ENCODE measurements at places on chromosomes 1 and 21.

- no peak for DNase-seq
Measured at GRCh38 chr21:44323591-44323990, 15.6 kb downstream of the CFAP410 start.

GRCh38 chr1:115807723-115808122 is 33.2 kb downstream of the NHLH2 start:
- DNase-seq = peak; percentile 56

GRCh38 chr21:38459490-38459889 is 38.8 kb downstream of the ERG start:
- DNase-seq = no peak

DNA sequence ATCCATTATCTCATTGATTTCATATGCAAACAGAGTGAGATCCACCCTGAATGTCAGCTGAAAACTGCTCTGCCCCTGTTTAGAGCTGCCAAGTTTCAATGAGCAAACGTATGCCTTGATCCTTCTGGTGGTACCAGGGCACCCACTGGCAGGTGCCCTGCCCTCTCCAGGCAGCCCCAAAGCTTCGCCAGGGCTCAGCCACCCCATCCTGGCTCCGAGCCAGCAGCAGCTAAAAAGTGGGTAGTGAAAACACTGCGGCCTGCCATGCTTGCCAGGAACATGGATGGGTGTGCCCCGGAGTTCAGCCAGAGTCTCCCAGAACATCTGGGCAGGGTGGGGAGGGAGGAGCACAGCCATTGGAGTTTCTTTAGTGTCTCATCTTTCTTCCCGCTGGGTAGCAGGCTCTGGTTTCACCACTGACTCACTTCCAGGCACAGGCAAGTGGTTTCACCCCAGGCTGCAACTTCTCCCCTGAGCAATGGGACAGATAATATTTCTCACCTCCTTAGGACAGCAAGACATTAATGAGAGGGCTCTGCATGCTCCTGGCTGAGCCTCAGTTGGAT is 8.1 kb upstream of the LMX1A start:
- peak; percentile 76 for DNase-seq

GRCh38 chr1:25356848-25357247 is 18.7 kb downstream of the TMEM50A start:
- DNase-seq = no peak

DNA sequence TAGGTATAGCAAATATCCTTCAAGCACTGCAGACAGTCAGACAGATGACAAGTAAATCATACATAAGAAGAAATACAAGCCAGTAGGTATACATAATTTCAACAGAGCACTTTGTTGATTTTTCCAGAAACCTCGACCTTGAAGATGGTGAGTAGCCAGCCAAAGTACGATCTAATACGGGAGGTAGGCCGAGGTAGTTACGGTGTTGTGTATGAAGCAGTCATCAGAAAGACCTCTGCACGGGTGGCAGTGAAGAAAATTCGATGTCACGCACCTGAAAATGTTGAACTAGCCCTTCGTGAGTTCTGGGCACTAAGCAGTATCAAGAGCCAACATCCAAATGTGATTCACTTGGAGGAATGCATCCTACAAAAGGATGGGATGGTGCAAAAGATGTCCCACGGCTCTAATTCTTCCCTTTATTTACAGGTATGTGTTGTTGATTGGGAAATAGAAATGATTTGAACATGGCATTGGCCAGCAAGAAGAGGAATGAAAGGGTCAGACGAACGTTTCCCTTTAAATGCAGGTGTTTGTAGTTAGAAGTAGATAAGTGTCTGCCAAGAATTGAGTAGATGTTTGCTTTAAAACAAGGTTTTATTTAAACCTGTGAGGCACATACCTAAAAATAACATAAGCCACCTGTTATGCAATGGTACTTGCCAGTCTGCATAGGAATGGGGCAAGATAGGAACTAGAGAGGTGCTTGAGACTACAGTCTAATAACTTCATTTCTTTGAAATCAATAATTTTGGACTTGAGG is 2.7 kb downstream of the PDIK1L start:
- no peak for DNase-seq

- no peak for DNase-seq
Measured at GRCh38 chr1:103517380-103518047, 8.0 kb upstream of the RNPC3 start.

DNA sequence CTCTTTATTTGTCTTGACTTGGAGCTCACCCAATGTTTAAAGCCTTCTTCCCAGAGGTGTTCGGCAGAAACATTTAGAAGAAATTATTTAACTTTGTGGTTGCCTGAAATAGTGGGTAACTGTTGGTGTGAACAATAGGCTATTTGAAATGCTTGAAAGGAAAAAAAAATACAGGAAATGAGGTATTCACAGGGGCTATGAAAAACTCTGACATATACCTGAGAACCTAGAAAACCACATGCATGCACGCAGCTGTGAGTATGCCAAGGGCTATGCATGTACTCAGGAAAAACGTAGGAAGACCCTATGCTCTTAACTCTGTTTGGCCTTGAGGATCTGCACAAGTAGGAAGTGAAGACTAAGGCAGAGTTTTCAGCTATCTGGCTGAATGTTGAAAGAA is 16.4 kb upstream of the RNF186 start:
- DNase-seq = no peak

GRCh38 chr1:196873385-196873784 is 14.5 kb upstream of the CFHR4 start:
- no peak for DNase-seq

DNA sequence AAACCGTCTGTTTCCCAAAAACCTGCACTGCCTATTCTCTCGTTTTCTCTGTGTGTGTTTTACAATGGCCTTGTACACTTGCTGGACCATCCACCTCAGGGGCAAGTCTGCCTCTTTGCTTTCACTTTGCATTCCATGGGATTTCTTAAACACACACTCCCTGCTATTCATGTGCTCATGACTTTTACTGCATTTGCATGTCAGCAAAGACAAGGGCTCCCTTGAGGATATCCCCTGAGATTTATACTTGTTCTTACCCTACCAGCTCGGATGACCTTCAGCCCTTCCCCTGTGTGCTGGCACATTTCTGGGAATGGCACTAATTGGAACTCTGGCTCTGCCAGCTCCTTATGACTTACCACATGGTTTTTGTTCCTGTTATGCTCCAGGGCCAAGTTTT is 386.9 kb downstream of the AMY1C start:
- no peak for DNase-seq

DNA sequence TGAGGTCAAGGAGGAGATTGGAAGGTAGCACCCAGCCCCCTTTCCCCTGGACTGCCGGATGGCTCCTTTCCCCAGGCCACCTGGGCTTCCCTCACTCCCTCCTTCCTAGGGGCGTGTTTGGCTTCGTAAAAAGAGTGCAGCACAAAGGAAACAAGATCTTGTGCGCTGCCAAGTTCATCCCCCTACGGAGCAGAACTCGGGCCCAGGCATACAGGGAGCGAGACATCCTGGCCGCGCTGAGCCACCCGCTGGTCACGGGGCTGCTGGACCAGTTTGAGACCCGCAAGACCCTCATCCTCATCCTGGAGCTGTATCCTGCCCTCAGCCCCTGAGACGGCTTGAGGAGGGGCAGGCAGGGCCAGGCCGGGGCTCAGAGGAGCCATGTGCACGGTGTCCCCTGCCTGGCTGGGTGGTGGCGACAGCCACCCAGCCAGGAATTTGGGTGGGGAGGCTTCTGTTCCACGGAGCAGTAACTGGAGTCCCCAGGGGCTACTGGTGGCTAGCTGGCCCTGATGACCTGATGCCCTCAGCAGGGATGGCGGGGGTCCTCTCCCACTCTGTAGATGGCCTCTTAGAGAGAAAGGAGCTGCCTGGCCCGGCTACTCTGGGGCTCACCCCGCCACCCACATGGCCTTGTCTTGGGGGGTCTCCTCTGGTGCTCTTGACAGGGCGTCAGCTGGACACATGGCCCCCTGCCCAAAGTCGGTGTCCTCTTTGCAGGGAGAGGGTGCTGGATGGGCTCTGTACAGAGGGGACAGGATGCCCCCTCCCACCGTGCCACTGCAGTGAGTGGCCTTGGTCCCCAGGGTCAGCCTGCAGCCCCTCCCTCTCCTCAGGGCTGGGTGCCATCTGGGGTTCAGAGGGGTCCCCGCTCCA is 39.5 kb downstream of the TRIM11 start:
- no peak for DNase-seq

- no peak for DNase-seq
Measured at GRCh38 chr1:23553231-23554126, 5.8 kb downstream of the ID3 start.

- DNase-seq = no peak
Measured at GRCh38 chr1:213996320-213997037, 8.7 kb downstream of the PROX1 start.

GRCh38 chr1:54499360-54500106 is 48.5 kb upstream of the ACOT11 start:
- peak; percentile 67 for DNase-seq

DNA sequence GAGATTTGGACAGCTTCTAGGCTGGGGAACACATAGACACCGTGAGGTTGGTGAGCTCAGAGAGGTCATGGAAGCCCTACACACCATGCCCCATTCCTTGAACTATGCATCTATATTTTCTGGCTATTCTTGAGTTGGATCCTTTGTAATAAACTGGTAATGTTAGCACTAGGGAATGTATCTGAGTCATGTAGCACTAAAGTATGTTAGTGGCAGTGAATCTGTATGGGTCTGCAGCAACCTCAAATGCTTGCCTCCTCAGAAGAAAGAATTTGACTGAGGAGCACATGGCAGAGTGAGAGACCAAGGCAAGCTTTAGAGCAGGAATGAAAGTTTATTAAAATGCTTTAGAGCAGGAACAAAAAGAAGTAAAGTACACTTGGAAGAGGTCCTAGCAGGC is 43.7 kb upstream of the LRRC7 start:
- DNase-seq = no peak

DNA sequence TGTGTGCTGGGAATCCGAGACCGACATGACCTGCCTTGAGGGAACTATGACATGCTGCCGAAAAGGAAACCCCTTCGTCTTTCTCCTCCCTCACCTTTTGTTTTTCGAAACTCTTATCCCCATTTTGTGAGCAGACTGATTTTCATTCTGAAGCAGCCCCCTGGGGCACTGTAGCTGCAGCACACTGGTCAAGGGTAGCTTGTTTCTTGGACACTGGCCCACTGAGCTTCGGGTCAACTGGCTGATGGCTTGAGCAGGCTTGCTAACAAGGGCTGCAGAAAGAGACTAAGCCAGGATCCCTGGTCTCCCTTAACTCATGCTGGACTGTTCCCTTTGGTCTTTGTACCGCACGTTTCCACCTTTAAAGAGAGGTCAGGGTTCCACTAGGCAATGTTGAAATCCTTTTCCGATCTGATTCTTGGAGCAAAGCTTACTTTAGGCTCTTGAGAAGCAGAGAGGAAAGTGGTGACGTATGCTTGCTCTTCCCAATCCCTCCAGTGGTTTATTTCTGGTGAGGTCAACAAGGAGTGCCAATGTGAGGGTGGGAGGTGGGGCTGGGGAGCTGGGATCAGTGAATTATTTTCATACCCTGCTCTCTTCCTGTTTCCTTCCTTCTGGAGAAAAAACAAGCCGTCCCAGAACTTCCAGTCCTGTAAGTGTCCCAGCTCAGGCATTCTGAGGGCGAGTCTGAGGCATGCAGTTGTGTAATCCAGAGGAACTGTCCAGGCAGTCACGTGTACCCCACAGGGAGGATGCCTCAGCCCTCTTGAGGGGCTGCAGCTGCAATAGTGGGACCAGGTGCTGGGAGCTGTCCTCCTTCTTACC is 7.6 kb downstream of the CYP4B1 start:
- no peak for DNase-seq

DNA sequence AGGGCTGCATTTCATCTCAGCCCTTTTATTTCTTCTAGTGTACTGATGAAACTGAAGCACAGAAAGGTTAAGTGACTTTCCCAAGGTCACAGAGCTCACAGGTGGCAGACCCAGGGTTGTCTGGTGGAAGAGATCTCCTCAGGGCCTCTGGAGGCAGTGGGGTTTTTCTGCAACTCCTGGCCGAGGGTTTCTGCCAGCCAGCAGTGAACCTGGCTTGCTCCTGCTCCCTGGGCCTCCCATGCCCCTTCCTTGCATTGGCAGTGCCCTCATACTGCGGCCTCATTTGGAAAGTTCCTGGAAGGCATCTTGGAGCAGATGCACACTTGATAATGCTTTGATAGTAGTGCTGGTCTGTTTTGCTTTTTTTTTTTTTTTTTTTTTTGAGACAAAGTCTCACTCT is 7.7 kb downstream of the GALNT2 start:
- no peak for DNase-seq

DNA sequence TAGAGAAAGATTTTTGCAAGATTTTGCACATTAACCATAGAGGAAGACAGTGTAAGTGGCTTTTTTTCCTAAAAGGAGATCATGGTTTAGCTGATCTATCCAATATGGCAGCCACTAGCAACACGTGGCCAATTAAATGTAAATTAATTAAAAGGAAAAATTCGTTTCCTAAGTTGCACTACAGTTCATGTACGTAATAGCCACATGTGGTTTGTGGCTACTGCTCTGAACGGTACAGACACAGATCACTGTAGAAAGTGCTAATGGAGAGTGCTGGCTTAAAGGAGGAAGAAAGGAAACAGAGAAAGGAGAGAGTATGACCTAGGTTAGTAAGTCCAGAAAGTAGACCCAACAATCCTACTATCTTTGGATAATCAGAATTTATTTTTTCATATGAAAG is 170.8 kb downstream of the SIPA1L2 start:
- DNase-seq = no peak

GRCh38 chr1:62722796-62723195 is 34.6 kb upstream of the DOCK7 start:
- DNase-seq = no peak

DNA sequence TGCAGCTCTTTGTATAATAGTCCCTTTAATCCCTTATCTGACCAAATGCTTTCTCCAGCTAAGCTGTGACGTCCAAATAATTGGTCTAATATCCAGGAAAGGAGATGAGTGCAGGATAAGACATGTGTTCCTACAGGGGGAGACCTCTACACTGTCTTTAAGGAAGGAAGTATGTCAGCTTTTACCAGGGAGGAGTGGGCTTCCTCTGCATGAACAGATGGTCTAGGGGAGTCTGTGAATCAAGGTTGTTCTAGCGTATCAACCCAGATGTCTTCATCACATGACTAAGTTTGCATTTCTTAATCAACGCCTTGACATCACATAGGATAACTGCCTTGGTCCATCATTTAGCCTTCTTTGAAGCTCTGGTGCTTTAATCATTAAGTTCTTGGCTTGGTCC is 528.2 kb downstream of the MRPL39 start:
- DNase-seq = no peak

DNA sequence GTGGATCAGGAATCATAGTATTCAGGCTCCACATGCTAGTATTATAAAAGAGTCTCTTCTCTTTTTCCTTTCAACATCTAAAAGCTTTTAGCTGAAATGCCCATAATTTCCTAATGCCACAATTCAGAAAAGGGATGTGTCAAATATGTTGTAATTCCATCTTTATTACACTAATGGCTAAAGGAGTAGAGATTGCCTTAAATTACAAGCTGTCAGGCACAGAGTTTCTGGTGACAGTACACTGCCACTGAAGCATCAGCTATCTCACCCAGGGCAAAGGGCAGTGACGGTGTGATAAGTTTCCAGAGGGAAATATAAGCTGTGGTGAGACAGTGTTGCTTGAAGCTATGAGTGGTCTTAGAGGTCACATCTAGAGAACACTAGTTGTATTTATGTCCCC is 581.1 kb downstream of the KCNT2 start:
- DNase-seq = no peak
